Dorsolateral prefrontal cortex (tissue), 122 donors: ENCODE measurements at places on chromosomes 7 and 10. TPM values are rescaled to one million over a fixed set of nuclear protein-coding genes. Genes with fewer than 3 reads are reported as not detected.

Gene CALML3
- not detected for total RNA-seq

Gene GPR85
- total RNA-seq = 24.7 TPM

Gene PAX4
- not detected for total RNA-seq

Gene NRG3
- total RNA-seq = 81.3 TPM

Gene CDK14
- total RNA-seq = 249 TPM

Gene AGR2
- total RNA-seq = not detected

Gene TAS2R4
- total RNA-seq = 6.7 TPM

Gene PSD
- 344 TPM for total RNA-seq

Gene CPA2
- 2.9 TPM for total RNA-seq

Gene TMEM236
- 0.17 TPM for total RNA-seq

Gene ITPRID1
- not detected for total RNA-seq

DNA sequence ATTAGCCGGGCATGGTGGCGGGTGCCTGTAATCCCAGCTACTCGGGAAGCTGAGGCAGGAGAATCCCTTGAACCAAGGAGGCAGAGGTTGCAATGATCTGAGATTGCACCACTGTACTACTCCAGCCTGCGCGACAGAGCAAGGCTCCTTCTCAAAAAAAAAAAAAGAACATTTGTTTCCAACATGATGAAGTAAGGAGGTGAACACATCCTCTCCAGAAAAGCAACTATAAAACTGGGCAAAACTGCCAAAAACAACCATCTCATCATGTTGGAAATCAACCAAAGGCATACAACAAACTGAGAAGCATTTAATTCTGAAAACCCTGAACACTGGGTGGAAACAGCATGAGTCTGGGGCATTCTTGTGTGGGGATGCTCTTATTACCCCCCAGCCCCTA is 14.3 kb downstream of the PRTFDC1 start:
- DNase-seq = no peak

GRCh38 chr10:36428507-36428906 is 696.9 kb upstream of the ANKRD30A start:
- DNase-seq = no peak

GRCh38 chr7:55569797-55570196 is 2.5 kb downstream of the VOPP1 start:
- no peak for DNase-seq

- DNase-seq = no peak
These were observed 25.4 kb downstream of the INSIG1 start for GRCh38 chr7:155323001-155323638.

- no peak for DNase-seq
These were observed 268.4 kb downstream of the GLRX3 start for GRCh38 chr10:130404476-130405055.

- DNase-seq = peak; percentile 73
These were observed 15.6 kb downstream of the PDAP1 start for GRCh38 chr7:99392659-99393354.

GRCh38 chr10:111203615-111204014 is 126.8 kb downstream of the ADRA2A start:
- no peak for DNase-seq

- DNase-seq = no peak
These were observed 22.3 kb downstream of the CALML5 start for GRCh38 chr10:5476918-5477525.

DNA sequence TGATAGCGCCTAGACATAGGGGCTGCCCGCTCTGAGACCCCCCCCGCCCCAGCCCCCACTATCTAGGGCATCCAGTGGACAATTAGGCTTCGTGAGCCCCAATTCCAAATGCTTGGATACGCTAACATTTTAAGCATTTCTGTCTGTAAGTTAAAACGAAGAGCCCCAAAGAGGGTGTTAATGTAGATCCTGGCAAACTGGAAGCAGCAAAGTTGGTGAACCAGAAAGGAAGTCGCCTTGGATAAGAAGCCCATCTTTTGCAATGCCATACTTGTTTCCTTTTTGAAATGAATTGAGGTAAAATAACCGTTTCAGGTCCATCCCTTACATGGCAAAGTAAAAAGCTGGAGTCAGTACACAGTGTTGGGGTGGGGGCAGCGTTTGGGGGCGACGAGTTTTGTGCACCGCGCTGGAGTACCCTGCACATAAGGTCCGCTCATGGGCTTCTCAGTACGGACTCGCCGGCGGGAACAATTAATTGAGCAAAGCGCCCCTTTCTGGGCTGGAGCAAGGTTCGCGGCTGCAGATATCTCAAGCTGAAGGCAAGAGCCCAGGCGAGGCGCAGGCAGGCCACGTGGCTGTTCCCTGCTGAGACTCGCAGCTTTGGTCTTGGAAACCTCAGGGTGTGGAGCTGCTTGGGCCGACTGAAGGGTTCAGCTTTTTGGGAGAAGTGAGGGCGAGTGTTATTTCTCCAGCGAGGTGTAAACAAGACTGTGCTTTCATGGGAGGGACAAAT is 1.4 kb upstream of the TWIST1 start:
- no peak for DNase-seq

- DNase-seq = no peak
These were observed 128.7 kb upstream of the CXCL12 start for GRCh38 chr10:44513591-44513990.

DNA sequence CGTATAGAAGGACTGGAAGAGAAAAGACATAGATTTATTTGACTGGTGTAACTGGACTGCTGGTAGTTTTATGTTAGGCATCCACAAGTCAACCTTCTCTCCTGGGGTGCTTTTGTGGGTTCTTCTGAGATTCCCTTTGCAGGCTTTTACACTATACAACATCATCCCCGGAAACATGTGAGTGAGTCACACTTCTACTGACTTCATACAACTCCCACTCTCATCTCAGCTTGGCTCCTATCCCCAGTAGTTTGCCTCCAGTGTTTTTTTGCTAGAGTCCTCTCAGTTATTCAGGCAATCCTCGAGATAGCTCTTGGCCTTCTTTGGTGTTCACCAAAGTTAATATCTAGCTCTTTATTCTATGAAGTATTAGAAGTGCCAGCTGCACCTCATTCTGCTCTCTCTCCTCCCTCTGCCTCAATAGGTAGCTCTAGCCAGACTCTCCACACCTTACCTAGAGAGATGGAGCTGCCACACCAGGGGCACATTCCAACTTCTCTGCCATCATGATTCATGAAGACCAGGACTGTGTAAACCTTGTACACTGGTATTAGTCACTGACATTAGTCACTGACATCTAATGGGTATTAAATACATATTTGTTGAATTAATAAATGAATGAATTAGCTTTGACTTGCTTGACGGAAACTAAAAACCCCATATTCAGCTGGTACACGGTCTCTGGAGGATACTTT is 281.9 kb downstream of the PPP1R3A start:
- DNase-seq = no peak

DNA sequence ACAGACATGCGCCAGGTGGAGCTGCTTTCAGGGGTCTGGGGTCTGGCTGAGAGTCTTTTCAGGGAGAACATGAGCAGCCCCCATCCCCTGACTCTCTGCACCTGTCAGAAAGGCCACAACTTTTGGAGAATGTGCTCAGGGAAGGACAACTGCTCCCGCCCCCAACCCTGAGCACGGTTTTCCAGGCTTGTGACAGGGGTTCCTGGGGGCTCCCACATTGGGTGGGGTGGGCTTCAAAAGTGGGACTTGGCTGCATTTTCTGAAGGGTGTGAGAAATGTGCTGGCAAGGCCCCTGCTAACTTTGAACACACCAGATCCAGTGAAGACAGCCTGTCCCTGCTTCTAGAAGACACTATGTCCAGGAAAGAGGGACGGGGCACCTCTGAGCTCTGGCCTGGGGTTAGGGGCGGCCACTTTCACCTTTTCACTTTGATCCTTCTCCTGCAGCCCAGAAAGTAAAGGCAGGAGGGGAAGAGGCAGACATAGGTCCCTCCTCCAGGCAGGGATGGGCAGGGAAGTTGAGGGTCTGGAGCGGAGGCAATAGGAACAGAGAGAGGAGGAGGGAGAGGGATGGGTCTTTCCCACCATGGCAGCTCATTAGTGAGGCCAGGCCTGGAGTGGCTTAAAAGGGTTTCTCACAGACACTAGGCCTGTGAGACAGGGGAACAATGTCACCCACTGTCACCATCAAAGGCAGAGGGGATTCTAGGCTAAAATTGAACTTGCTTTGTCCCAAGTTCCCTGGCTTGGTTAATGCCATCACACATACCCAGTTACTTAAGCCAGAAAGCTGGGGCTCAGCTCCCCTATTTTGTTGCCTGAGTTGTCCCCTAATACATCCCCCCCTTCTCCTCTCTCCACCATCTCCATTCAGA is 1.5 kb downstream of the KCP start:
- DNase-seq = no peak

- no peak for DNase-seq
These were observed 94.1 kb upstream of the PCBD1 start for GRCh38 chr10:70982443-70982842.

- DNase-seq = no peak
These were observed 33.8 kb upstream of the MGAM2 start for GRCh38 chr7:142077762-142078161.

DNA sequence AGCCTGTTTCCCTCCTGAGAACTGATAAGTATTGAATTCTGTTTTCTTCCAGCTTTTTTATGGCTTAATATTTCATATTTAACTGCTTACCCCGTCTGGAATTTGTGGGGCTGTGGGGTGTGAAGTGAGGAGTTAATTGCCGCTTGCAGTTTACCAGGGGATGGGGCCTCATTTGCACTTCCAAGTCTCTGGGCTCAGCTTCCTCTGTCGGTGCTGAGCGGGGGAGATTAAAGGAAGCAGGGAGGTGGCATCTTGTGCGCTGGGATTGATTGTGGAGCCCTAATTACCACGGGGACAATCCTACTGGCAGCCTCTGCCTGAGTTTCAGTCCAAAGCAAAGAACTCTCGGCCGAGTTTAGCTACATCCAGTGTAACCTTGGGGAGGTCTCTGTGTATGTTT is 33.4 kb downstream of the ELFN1 start:
- DNase-seq = no peak

DNA sequence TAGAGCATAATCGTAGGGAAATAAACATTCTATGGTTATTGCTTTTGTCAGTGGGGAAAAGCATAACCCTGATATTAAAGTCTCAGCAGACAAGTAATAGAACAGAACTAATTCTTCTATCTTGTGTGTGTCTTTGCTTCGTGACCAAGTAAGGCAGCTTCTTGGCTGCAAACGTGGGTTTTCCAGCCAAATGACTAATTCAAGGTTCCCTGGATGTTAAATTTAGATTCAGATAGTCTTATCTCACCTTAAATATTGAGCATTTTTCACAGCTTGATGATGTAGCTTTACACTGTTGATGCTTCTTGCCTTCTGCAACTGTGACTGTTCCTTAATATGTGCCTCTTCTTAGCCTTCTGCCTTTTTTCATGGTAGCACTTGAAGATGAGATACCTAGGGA is 113.0 kb downstream of the EXOC4 start:
- DNase-seq = no peak

DNA sequence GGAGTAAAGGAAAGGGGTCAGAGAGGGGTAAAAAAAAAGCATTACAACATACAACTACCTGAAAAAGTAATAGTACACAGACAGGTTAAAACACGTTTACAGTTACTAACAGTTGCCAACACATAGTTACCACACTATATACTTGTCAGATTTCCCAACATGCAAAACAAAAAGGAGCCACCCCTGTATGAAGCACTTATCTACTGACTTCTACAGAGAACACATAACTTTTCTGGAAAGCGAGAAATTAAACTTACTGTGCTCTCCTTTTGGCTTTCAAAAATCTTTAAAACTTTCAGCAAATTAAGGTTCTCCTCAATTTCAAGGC is 2.1 kb downstream of the ABI1 start:
- DNase-seq = no peak

DNA sequence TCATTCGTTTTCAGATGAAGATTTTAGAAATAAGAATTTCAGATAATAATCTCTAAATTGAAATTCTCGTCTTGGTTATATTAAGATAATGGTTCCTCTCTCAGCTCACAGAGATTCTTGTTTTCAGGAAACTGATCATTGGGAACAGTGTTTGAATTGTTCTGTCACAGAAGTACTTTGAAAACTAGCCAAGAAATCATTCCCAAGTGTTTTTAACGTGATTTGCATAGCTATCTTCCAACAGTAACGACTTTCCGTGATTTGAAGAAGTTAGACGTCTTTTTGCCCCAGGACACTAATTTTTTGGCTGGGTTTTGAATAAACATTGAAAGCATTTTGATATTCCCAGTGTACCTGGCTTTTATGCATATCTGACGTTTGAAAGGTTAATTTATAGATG is 116.0 kb downstream of the CDCA7L start:
- no peak for DNase-seq

- DNase-seq = no peak
These were observed 178.3 kb downstream of the SEM1 start for GRCh38 chr7:96531331-96531730.

DNA sequence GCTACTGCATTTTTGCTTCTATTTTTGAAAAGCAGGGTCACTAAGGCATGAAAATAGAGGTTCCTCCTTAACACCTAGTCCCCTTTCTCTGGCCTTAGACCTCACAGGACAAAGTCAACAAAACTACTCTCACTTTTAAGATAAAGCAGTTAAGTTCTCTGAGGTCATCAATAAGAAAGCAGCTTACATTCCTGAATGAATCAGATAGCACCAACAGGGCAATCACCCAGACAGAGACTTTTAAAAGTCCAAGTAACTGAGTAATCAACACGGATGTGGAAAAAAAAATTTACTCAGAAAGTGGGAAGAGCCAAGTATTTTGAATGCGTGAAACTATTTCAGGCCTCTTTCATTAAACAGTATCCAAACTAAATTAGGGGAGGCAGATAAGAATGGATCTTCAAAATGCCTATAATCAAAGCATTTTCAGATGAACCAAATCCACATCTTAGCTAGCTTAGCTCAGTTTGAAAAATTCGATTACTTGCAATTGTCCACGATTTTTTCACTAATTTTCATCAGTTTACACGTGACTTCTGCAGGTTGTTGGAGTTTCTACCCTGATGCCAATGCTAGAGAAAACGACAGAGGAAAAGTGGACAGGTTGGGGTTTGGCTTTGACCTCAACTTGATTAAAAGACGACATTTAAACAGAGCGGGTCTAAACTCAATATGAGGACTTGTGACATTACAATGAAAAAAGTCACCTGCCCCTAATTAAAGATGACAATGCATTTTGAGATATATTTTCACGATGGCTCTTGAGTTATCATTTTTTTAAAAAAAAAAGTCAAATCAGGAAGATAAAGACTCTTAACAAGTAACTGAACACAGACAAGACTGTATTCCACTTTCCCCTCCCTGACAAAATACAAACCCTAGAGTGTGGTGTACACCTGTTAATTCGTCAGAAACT is 1.6 kb downstream of the BEND7 start:
- no peak for DNase-seq
